ENCODE measurements at places on chromosomes 6 and 20.

DNA sequence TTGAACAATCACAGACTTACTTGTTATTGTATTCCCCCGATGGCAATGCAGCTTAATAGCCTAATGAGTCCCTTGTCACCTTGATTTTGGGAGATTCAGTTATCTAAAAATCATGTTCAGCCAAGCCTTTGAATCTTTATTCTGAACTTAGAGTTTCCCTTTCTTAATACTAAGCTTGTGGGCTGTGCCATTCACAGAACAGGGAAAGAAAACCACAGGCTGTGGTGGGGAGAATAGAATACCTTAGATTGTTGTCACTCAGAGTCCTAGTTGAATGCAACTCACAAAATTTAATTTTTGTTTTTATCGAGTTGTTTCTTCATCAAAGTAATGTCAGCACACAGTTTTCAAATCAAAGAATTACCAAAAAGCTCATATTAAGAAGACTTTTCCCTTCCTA is 37.4 kb downstream of the RFPL4B start:
- DNase-seq, result no peak

DNA sequence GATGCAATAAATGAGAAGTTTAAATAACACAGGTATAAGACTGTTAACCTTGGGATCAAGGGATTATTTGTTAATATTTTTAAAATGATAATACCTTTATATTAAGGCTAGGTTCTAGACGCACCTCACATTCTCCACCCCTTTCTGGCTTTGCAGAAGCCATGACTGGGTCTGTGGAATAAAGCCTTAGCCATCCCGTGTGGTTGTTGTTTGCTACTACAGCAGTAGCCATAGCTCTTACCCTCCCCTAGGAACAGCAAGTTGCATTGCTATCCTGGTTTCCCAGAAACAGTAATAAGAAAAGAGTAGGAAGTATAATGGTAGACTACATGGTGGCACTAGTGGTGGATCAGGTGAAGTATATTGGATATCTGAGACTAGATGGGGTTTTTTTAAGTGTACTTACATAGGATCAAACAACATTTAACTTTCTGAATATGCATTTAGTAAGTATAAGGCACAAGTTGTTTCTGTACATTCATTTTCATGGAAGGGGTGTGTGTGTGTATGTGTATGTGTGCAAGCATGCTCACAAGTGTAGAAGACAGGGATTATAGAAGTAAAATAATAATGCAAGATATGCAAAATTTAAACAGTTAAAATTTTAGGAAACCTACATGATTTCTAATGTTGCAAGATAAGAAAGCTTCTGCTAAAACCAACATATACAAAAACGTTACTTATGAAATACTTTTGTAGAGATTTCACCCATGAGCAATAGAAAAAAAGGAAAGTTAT is 384.2 kb downstream of the PRKN start:
- DNase-seq, result no peak

DNA sequence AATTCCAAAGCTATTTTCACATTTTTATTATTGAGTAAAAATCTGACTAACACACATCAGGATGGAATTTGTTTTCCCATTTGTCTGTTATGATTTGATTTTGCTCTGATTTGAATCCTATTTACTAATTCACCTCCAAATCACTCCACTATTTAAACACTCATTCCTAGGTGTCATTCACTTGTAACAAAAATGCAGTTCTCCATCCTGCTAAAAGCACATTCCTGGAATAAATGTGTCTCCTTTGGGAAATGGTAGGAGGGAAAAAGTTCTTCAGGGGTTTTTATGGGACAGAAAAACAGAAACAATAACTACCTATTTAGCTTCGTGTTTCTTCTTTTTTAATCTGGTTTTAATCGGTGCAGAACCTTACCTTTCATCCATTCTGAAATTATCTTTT is 494.1 kb upstream of the CITED2 start:
- no peak for DNase-seq

DNA sequence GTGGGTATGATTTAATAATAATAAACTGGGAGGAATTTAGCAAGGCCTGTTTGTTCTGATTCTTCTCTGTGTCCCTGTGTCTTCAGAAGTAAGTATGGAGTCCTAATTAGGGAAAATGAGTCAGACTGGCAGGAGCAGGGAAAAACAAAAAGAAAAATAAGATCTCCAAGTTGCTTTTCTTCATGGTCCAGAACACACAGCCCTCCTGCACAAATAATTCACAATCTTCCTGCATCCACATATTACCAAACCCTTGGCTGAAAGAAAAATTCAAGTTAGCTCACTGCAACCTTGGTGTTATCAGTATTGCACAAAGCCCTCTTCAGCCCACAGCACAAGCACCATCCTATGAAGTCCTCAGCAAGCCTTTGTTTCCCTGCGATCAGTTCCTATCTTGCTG is 142.0 kb upstream of the LAMA2 start:
- DNase-seq, result no peak

GRCh38 chr6:19100752-19101151 is 713.6 kb downstream of the RNF144B start:
- no peak for DNase-seq

- DNase-seq, result no peak
These were observed 53.1 kb upstream of the SLC32A1 start for GRCh38 chr20:38671186-38671585.

DNA sequence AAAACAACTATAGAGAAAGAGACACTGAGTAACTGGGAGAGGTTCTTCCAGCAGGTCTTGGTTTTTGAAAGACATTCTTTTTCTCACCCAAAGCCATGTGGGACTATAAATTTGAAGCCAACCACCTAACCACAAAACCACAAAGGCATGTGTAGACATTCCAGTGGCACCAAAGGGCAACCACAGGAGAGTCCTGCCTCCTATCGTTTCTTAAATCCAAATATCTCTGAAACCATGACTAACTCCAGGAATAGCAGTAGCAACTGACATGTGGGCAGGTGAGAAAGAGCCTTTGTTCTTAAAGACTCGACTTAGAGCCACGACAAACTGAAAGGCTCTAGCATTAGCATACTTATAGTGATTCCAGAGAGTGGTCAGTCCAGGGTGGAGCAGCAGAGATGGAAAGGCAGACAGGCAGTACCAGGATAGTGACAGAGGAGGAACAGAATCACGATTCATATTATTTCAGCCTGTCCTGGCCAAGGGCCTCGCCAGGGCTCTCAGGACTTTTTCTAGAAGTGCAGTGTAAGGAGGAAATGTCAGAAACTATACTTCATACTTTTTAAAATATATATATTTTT is 9.4 kb upstream of the COL9A1 start:
- DNase-seq, result no peak

DNA sequence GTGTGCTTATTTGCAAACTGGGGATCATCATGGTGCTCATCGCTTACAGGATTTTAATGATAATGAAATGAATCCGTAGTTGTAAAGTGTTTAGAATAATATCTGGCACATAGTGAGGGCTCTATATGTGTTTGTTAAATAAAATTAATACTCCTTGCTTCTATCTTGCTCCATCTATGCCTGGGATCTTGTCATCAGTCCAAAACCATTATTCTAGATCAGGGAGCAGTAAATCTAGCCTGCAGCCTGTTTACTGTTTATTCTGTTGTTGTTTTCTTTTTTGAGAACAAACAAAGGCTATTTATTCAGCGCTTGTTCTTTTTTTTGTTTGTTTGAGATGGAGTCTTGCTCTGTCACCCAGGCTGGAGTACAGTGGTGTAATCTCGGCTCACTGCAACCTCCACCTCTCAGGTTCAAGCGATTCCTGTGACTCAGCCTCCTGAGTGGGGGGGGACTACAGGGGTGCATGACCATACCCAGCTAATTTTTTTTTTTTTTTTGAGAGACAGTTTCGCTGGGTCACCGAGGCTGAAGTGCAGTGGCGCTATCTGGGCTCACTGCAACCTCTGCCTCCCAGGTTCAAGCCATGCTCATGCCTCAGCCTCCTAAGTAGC is 8.1 kb downstream of the ACOT8 start:
- DNase-seq, result no peak

DNA sequence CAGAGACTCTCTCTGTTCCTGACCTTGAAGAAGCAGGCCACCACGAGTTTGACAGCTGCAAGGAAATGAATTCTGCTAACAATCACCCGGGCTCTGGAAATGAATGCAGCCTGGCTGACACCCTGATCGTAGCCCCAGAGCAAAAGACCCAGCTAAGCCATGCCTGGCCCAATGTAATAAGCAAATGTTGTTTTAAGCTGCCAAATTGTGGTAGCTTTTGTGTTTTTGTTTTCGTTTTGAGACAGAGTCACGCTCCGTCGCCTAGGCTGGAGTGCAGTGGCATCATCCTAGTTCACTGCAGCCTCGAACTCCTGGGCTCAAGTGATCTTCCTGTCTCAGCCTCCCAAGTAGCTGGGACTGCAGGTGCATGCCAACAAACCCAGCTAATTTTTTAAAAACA is 3.3 kb upstream of the OXT start:
- DNase-seq, result no peak

- DNase-seq, result no peak
These were observed 33.6 kb downstream of the WFDC3 start for GRCh38 chr20:45758096-45758495.

GRCh38 chr6:125346201-125346925 is 44.6 kb upstream of the HDDC2 start:
- no peak for DNase-seq

DNA sequence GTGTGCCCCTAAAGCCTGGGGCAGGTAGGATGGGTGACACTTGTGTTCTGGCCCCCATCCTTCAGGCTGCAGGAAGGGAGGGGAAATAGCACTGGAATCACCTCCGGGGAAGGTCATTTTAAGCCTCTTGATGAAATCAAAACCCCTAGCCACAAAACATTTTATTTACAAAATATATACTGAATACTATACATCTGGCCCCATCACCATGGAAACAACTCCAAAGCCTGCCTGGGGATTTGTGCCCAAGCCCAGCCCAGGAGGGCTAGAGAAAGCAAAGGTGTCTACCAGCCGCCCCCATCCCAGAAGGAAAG is 2.6 kb downstream of the SMIM29 start:
- DNase-seq, result no peak

DNA sequence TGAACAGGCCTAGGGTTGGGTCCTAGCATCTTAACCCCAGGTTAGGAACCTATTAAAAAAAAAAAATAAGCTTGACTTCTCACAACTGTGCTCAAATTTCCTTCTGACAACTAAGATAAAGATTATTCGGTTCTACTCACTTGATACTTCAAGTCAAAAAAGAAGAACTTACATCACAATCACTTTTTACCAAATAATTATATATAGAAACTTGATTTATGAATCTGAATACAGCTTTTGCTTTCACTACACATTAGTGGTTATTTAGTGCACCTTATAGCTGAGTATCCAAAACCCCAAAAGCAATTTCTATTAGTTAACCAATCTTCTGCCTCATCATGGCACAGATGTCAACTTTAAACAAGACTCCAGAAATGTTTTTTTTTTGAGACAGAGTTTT is 119.0 kb upstream of the DST start:
- no peak for DNase-seq

- DNase-seq, result no peak
These were observed 4.6 kb downstream of the NCOA3 start for GRCh38 chr20:47506335-47506734.

DNA sequence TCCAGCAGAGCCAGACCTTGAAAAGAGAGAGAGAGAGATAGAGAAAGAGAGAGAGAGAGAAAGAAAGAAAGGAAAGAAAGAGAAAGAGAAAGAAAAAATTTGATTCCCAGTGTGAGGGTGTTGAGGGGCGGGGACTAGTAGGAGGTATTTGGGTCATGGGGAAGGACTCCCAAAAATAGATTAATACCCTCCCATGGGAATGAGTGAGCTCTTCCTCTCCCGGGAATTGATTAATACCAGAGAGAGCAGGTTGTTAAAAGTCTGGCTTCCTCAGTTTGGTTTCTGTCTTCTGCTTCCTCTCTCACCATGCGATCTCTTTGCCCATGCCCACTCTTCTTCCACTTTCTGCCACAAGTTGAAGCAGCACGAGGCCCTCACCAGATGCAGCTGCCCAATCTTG is 28.8 kb upstream of the CFAP206 start:
- no peak for DNase-seq

DNA sequence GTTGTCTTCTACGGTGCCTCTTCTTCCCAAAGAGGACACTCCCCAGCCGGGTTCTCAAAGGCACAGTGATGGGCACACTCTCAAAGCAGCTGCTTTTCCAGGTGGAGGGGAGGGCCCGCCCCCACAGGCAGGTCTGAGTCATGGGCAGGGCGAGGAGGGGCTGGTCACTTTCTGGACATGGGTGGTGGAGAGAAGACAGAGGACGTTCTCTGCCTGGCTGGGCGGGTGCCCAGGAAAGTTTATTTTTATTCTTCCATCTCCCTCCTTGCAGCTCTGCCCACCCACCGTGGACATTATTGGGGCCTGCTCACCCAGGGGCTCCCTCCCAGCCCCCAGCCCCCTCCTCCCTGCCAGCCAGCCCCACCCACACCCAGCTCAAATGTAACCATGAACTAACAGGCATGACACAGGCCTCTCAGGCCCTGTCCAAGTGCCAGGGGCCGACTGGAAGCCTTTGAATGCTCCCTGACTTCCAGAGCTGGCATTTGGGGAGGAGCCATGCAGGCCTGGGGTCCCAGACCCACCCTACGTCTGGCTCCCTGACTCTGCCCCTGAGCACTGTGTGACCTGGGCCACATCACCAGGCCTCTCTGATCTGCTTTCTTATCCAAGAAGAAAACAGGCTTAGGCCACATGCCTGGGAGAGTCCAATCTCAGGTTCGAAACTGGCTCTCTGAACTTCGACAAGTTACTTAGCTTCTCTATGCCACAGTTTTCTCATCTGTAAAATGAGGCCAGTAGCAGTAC is 8.0 kb downstream of the TGM2 start:
- no peak for DNase-seq
